ENCODE measurements at places on chromosomes 4 and X.

GRCh38 chr4:88320780-88321373, 36.5 kb upstream of the PPM1K start:
- no peak for DNase-seq

DNA sequence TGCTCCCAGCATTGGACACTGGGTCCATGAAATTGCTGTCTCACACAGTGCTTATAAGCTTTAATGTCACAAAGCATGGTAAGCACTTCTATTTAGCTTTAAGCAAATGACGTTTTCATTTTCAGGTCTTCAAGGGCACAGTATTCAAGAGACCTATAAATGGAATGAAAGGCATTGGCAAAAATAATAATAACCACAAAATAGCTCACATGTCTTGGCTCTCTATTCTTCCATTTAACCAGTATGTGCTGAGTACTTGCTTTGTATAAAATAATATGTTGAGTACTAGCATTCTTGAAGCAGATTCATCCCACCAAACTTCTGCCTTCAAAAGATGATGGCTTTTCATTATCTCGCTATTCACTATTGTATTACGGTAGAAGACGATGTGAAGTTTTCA, 203.0 kb downstream of the ADAMTS3 start:
- DNase-seq: no peak

DNA sequence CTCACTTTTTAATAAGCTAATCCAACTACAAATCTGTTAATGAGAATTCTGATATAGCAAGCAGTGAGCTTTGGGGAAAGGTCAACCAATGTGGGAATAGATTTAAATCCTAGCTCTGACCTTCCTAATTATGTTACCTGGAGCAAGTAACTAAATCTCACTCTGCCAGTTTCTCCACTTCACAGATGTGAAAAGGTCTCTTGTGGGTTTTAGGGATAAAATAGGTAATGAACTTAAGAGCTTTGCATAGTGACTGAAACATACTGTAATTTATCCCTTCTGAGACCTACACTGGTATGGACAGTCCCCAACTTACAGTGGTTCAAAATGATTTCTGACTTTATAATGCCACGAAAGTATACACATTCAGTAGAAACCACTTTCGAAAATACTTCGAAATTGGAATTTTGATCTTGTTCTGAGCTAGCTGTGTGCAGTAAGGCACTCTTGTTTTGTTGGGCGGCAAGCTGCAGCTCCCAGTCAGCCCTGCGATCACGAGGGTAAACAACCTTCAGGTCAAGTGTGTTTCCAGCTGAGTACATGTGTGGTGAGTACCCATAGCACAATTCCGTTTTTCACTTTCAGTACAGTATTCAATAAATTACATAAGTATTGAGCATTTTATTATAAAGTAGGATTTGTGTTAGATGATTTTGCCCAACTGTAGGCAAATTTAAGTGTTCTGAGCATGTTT, 93.7 kb downstream of the ADGRL3 start:
- peak; percentile 41 for DNase-seq

DNA sequence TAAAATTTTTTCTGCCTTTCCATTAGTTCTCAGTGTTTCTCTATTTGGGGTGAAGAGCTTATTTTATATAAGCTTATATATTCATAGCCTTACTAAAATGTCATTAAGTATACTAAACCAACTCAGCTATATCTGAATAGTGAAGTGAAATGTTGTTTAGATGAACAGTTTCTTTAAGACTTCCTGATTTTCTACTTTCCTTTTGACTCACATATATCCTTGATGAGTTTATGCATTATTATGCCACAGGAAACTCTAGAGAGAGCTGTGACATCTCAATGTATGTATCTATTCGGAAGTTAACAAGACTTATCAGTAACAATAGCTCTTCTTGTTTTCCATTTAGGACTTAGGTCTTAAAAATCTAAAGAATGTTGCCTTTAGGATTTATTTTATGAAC, 1491.8 kb upstream of the IGFBP7 start:
- DNase-seq: no peak

DNA sequence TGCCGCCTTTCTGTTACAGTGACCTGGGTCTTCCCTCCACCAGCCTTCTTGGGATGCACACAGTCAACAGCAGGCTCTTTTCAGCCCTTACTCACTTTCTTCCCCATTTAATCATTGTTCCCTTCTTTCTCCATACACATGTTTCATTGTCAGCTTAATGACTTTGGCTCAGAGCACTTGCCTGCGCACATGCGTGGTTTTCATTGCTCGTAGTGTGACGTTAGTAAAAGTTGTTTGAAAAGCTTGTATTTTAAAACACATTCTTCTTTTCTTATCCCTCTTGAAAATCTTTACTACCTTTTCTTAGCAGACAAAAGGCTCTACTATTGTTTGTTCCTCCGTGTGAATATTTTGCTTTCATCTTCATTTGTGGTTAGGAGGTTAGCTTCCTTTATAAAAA, 19.7 kb upstream of the SCOC start:
- DNase-seq: no peak

DNA sequence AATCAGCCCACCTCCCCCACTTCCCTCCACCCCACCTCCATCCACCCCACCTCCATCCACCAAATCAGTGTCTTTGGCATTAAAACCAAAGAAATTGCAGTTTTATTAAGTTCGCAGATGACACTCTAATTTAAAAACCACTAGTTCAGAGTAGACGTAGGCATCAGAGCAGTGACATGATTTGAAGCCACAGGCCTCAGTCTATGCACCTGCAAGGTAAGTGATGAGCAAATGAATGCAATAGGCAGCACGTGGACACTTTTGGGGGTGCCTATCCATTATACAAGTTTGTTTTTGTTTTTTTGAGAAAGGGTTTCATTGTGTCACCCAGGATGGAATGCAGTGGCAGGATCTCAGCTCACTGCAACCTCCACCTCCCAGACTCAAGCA, 88.0 kb upstream of the TRIM2 start:
- DNase-seq: no peak

- no peak for DNase-seq
Measured at GRCh38 chr4:604131-604530, 21.2 kb upstream of the PDE6B start.

GRCh38 chr4:138954428-138954827, 61.2 kb upstream of the NOCT start:
- no peak for DNase-seq

- DNase-seq: no peak
Measured at GRCh38 chr4:75948822-75949444, 8.1 kb upstream of the NAAA start.

- no peak for DNase-seq
Measured at GRCh38 chr4:168441412-168441811, 38.9 kb downstream of the DDX60L start.

DNA sequence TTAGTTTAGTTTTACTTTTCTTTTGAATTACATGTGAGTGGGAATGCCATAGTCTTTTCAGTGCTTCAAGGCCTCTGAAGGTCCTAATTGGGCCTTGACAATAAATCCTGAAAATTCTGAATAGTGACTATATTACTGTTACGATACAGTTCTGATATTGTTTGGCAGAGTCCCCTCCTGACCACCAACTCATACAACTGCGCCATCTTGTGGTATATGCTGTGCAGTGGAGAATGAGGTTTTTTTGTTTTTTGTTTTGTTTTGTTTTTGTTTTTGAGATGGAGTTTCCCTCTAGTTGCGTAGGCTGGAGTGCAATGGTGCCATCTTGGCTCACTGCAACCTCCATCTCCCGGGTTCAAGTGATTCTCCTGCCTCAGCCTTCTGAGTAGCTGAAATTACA, 56.6 kb upstream of the CHRDL1 start:
- no peak for DNase-seq

GRCh38 chr4:42637867-42638266, 19.0 kb downstream of the ATP8A1 start:
- no peak for DNase-seq

DNA sequence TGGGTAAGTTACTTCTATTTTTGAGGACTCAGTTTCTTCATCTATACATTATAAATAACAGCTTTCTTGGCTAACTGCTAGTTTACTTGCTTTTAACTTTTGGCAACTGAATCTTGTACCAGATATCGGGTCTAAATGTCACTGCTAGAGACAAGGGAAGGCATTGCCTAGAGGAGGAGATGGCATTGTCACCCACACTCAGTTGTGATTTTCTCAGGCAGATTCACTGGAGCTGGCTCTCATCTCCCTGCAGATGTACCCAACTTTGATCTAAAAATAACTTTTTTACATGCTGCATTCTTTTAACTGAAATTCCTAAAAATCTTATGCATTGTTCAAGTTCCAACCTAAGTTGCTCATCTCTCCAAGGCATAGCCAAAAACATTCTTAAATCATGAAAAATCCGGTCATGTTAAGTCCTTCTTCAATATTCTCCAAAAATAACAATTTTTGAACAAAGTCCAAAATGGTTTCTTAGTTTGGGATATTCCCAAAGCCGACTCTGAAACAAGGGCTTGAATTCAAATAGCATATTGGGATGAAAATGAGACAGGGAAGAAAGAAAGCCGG, 469.0 kb upstream of the BOD1L1 start:
- DNase-seq: no peak
